ENCODE measurements at places on chromosomes 7 and 10.

GRCh38 chr10:71064413-71065118 is 147.8 kb upstream of the UNC5B start:
- DNase-seq: no peak

GRCh38 chr10:132199854-132200311 is 13.1 kb downstream of the DPYSL4 start:
- no peak for DNase-seq

DNA sequence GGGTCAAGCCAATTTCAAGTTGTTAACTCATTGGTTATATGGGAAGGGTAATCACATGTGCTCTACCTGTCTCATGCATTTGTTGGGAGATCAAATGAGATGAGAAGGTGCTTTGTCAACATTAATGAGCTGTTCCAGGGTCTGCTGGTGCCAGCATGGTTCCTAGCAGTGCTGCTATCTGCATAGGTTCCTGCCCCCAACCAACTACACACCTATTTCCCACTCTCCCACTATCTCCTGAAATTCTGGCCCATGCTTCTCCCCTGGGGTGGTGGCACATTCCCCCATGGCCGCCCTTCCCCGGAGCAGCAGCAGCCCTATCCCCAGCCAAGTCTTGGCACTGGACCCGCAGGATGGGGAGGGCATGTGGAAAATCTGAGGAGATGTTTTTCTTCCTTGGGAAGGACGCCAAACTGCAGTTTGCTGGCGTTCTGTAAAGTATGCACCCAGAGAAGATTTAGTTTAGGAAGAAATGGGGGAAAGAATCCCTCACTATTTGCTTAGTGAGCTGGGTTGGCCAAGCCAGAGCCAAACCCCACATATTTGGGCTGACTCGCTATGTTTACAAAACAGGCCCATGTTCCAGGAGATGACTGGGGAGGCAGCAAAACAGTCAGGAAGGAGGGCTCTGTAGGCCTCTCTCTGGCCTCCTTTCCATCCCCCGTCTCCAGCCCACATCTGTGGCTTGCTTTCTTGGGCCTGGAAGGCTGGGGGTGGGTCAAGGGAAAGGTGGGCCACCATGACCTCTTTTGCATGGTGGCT is 42.5 kb downstream of the PPP1R3C start:
- DNase-seq: no peak

- no peak for DNase-seq
These were observed 74.0 kb downstream of the DGKI start for GRCh38 chr7:137772748-137773147.

- DNase-seq: no peak
These were observed 18.8 kb downstream of the SORBS1 start for GRCh38 chr10:95542330-95542729.

- no peak for DNase-seq
These were observed 960.5 kb downstream of the GATA3 start for GRCh38 chr10:9015005-9015404.

GRCh38 chr7:47738563-47739166 is 156.8 kb upstream of the TNS3 start:
- no peak for DNase-seq

All from NCI-H2107 (cell line).